ENCODE measurements at places on chromosomes 1 and 21.

GRCh38 chr1:186046437-186047211 lies 312.4 kb downstream of the HMCN1 start:
- DNase-seq: no peak

- no peak for DNase-seq
These were observed 141.4 kb upstream of the BEND5 start for GRCh38 chr1:48917901-48918603.

- peak; percentile 78 for DNase-seq
These were observed 1.7 kb upstream of the TNFRSF9 start for GRCh38 chr1:7942214-7942921.

DNA sequence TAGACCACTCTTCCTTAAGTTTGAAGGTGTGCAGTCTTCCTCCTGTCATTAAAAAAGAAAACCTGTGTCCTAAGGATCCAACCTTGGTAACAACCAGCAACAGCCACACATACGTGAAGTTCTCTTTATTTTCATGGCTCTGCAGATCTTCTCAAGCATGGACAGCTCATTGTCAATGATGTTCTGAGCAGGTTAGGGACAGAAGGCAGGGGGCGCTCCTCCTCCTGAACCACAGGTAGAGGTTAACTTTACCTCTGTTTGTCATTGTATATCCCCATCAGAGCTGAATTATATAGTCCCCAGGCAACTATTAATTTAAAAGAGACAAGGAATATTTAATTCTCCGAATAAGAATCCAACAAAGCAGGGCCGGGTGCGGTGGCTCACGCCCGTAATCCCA lies 52.5 kb upstream of the CR2 start:
- DNase-seq: no peak

DNA sequence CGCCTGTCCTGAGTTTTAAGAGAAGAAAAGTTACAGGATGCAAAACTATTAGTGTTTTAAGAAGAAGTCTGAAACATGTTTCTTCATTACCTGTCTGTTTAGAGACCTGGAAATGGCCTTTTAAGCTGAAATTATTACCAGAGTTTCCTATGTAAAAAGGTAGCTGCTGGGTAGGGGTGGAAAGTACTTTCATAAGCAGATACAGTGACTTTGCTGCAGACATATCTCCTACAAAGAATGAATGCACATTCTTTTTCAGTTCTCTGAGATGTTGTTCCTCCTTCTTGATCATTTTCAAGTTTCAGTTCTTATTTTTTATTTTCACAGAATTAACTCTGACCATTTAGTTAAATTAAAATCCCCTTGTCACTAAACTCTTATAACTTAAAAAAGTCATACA lies 1329.6 kb downstream of the KCNT2 start:
- no peak for DNase-seq

- no peak for DNase-seq
These were observed 11.0 kb downstream of the EGLN1 start for GRCh38 chr1:231411036-231411531.

GRCh38 chr1:104266612-104267011 lies 516.9 kb downstream of the AMY1C start:
- DNase-seq: no peak

DNA sequence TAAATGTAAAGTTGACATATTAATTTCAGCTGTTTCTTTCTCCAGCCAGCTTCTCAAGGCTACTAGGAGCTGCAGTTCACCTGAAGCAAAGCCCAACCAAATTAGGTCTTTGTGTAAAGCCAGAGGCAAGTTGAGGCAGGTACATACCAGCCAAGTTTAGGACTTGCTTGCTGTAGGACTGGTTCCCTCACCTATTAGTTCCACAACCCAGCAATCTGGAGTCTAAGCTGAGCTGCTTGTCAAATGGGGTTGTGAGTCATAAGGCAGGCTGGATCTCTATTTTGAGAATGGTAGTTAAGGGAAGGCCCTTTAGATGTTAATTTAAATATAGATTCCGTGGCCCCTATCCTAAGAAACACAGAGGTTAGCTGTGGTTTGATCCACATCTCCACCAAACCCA lies 7.6 kb upstream of the FLG2 start:
- no peak for DNase-seq

- no peak for DNase-seq
These were observed 149.4 kb upstream of the LMO4 start for GRCh38 chr1:87179076-87179810.

DNA sequence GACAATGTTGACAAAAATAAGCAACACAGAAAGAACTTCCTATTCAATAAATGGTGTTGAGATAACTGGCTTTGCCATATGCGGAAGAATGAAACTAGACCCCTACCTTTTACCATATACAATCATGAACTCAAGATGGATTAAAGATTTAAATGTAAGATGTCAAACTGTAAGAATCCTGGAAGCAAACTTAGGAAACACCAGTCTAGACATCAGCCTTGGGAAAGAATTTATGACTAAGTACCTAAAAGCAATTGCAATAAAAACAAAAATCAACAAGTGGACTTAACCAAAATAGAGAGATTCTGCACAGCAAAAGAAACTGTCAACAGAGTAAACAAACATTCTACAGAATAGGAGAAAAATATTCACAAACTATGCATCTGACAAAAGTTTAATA lies 16.1 kb upstream of the CLDN8 start:
- no peak for DNase-seq

DNA sequence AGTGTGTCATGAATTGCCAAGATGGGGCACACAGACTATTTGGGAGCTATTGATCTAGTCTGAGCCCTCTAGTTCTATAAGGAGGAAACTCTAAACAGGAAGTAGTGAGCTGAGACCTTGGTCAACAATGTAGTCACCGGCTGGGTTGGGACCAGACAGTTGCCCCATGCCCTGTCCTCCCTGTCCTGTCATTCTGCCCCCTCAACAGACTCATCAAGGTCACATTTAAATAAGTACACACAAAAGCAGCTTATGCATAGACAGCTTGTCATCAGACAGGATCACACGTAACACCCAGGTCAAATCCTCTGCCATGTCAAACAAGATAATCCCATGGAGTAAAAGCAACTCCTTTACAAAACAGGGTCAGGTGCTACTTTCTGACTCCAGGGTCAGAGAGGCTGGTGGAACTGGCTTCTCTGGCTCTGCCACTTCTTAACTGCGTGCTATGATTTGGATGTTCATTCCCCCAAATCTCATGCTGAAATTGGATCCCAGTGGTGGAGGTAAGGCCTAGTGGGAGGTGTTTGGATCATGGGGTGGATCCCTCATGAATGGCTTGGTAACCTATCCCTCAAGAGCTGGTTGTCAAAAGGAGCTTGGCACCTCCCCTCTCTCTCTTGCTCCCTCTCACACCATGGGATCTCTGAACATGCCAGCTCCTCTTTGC lies 128.9 kb downstream of the HIVEP3 start:
- DNase-seq: no peak

DNA sequence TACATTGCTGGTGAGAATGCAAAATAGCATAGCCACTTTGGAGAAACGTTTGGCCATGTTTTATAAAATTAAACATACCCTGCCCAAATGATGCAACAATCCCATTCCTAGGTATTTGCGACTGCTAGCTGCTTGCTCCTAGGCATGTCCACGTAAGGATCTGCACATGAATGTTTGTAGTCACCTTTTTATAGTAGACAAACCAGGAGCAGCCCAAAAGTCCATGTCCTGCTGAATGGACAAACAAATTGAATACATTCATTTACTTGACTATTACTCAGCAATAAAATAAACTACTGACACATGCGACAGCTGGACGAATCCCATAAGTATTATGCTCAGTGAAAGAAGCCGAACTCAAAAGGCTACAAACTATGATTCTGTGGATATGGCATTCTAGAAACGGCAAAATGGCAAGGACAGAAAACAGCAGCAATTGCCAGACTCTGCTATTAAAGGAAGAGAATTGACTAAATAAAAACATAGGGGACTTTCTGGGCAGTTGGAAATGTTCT lies 161.9 kb upstream of the GALNT2 start:
- no peak for DNase-seq

DNA sequence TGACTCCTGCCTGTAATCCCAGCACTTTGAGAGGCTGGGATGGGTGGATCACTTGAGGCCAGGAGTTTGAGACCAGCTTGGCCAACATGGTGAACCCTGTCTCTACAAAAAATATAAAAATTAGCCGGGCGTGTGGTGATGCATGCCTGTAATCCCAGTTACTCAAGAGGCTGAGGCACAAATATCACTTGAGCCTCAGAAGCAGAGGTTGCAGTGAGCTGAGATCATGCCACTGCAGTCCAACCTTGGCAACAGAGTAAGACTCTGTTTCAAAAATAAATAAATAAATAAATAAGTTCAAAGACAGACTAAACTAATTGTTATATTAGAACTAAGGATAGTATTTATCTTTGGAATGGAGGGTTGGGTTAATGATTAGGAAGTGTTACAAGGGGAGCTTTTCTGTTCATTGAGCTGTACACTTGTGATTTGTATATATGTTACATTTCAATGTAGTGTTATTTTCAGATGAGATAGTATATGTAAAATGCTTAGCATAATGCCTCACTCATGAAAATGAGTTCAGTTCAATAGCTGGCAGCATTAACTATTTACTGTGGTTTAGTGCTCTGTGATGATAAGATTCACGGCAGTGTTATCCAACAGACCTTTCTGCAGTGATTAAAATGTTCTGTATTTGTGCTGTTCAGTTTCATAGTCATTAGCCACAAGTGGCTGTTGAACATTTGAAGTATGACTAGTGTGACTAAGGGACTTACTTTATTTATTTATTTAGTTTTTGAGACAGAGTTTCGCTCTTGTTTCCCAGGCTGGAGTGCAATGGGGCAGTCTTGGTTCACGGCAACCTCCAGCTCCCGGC lies 47.7 kb downstream of the OSBPL9 start:
- no peak for DNase-seq

GRCh38 chr1:224087286-224087794 lies 26.6 kb upstream of the FBXO28 start:
- no peak for DNase-seq

GRCh38 chr1:71298633-71299032 lies 217.8 kb upstream of the ZRANB2 start:
- no peak for DNase-seq

- no peak for DNase-seq
These were observed 203.9 kb downstream of the RHOU start for GRCh38 chr1:228939001-228939691.

- no peak for DNase-seq
These were observed 316.1 kb downstream of the AJAP1 start for GRCh38 chr1:4970532-4970931.

GRCh38 chr1:247357052-247357780 lies 25.5 kb upstream of the ZNF496 start:
- DNase-seq: no peak

DNA sequence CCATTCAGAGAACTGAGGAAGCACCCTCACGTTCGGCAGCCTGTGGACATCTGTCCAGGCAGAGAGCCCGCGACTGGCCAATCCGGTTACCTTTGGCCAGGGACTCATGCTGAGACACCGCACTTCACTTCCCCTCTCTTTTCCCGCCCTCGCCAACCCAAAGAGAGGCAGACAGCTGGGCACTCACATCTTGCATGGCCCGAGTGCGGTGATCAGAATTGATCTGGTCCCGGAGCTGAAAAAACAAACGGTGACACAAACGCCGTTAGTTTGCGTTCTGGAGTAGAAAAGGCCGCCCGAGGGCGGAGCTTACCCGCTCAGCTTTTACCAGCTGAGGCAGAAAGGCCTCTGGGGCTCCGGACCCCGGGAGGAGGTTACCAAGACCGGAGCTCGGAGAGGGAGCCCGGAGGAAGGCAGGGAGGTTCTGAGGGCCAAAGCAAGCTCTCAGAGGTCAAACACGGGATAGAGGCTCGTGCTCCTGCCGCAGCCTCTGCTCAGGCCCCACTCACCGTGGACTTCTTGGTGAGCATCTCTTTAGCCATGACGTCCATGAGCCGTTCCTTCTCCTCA lies 376 bp downstream of the SF3A3 start:
- DNase-seq: peak; percentile 82

DNA sequence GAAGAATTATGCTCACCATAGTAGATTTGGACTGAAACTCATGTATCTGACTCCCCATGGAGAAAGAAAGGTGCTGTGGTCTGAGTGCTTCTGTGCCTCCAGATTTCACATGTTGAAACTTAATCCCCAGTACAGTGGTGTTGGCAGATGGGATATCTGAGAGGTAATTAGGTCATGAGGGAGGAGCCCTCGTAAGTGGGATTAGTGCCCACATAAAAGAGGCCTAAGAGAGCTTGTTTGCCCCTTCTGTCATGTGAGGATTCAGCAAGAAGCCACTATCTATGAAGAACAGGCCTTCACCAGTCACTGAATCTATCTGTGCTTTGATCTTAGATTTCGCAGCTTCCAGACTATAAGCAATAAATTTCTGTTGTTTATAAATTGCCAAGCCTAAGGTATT lies 150.1 kb downstream of the PLPP3 start:
- no peak for DNase-seq

DNA sequence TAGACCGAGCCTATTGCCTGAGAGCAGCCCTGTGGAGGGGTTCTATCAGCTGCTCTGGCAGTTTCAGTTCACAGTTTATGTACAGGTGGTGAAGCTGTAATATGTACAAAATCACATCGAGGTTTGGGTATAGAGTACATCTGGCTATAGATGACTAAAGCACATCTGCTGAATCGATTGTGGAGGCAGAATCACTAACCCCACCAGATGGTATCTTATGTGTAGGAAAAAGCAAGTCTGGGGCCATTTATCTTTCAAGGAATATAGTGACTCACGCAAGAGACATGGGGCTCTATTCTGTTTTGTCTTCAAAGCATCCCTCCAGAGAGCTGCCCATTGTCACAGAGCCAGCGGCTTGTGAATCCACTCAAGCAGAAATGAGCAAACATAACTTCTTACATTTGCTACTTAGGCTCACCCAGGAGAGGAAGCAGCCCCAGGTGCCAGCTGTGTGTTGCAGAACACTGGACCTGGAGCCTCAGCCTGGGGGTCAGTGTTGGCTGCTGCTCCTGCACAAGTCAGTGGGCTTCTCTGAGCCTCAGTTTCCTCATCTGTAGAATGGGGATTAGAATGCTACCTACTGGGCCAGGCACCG lies 21.3 kb downstream of the MIIP start:
- DNase-seq: no peak

DNA sequence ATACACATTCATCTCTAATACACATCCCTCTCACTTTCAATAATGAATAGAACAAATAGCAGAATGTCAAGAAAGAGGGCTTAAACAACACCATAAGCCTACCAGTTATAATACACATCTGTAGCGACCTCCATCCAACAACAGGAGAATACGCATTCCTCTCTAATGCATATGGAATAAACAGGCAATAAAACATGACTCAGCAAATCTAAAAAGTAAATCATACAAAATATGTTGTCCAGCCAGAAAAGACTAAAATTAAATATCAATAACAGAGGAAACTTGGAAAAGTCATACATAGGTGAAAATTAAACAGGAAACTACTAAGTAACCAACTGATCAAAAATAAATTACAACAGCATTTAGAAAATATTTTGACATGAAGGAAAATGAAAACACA lies 1127.5 kb upstream of the NCAM2 start:
- no peak for DNase-seq

DNA sequence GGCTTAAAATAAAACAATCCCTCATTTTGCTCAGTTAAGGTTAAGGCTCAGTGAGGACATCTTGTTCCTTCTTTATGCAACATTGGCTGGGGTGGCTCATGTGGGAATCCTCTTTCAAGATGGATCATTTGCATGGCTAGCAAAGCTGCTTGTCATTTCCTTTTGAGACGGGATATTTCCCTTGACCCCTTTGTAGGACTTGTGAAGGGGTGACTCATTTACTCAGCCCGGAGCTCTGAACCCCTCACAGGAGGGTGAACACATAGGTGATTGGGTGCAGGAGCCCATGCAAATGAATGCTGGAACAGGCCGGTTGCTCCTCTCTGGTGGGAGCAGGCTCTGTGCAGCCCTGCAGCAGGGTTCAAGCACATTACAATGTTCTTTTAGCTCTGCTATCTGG lies 15.8 kb upstream of the C8A start:
- DNase-seq: no peak

Measured in activated effector memory CD4-positive, alpha-beta T cell treated with anti-CD3 and anti-CD28 coated beads, Interleukin-2, amount 50 U/mL, for 16 hours (primary cell).